ENCODE measurements at places on chromosomes 3 and 15. TPM values are rescaled to one million over a fixed set of nuclear protein-coding genes. Genes with fewer than 3 reads are reported as not detected.
A peak's percentile ranks its signal among the peaks of the same experiment; 100 is the strongest.

Gene ROPN1B
- 0.98 TPM for total RNA-seq

- no peak for ATAC-seq
Observed at GRCh38 chr3:43465109-43465508, 156.7 kb downstream of the ANO10 start.

Gene COLQ
- 3.1 TPM for total RNA-seq

Gene LTF
- total RNA-seq, result 1.6 TPM

GRCh38 chr3:76645724-76646123 lies 394.2 kb upstream of the ROBO2 start:
- no peak for ATAC-seq

DNA sequence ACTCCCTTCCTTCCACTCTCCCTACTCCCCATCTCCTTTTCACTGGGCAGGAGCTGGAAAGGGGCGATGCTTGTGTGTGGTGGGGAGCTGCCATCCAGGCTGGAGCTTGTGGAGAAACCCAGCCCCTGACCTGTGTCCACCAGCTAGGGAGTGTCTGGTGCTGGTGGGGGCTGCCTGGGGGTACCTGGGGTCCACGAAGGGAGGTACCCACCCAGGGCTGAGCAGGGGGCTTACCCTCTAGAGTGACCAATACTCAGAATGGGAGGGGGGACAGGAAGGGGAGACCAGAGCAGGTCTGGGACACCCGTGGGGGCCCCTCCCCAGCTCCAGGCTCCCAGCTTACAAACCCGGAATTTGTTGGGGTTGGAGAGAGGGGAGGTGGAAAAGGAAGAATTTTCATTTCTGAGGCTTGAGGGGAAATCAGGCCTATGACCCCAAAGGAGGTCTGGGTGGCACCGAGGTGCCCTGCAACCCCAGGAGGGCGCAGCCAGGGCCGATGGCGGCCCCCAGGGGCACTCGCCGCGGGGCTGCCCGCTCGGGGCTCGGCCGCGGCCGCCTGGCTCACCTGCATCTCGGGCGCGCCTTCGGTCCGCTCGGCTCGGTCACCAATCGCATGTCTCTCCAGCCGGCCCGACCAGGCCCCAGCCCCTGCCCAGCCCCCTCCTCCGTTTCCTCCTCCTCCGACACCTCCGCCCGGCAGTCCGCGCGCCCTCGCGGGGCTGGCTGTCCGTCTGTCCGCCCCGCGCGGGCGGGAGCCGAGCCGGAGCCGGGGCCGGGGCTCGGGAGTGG lies 773 bp downstream of the LINGO1 start:
- peak; percentile 1 for ATAC-seq

GRCh38 chr3:18572809-18573208 lies 147.7 kb upstream of the SATB1 start:
- ATAC-seq, result no peak

DNA sequence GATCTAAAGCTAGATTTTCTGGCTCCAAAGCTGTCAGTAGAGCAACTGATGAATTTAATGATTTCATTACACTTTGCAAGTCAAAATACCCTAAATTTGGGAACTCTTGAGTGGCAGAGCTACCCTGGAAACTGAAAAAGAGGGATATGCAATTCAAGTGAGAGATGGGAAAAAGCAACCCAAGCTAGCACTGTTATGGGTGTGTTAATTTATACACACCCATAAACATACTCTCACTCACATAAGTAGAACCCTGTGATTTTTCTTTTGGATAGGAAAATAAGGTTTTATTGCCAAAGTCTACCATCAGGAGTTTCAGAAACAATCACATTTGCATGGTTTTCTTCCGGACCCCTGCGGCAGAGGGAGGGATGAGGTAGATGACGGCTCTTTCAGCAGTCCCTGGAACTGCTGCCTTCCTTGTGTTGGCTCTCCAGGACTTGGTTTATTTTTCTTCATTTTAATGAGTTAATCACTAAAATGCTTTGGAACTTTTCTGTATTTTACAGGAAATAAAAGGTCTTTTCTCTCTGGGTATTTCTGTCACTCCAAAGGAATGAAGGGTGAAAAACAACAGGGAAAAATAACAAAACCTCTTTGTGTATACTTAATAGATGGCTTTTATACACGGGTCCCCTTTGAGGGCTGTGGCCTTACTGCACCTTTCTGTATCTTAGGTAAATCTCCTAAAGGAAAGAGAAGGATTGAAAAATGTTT lies 63.8 kb downstream of the TTC23 start:
- no peak for ATAC-seq

Gene DUOXA1
- total RNA-seq, result 2.9 TPM

DNA sequence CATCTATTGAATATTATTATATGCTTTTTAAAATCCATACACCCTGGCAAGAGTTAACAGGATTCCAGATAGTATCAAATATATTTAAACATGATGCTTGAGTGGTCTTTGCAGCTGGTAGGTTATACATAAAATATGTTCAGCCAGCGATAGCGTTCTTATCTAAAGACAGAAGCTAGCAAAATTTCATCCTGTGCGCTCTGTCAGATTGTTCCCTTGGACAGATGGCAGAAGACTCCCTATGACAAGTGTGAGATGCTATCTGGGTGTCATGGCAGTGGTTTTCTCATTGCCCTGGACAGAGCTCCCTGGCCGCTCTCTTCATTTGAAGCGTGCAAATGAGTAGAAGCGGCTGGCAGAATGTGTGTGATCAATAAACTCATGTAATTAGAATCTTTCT lies 175.2 kb upstream of the SOX14 start:
- no peak for ATAC-seq

- peak; percentile 22 for ATAC-seq
Observed at GRCh38 chr3:50233176-50233575, 2.8 kb upstream of the GNAI2 start.

GRCh38 chr3:165195640-165196576 lies at the start of gene SLITRK3:
TSS of gene SLITRK3 (minus strand) at chr3:165196384. CDS start at chr3:165190830, 5,554 bp downstream.
- peak; percentile 42 for ATAC-seq

Measured in motor neuron (in vitro differentiated cells).